ENCODE measurements at places on chromosomes 2 and 18. TPM values are rescaled to one million over a fixed set of nuclear protein-coding genes. Genes with fewer than 3 reads are reported as not detected.

DNA sequence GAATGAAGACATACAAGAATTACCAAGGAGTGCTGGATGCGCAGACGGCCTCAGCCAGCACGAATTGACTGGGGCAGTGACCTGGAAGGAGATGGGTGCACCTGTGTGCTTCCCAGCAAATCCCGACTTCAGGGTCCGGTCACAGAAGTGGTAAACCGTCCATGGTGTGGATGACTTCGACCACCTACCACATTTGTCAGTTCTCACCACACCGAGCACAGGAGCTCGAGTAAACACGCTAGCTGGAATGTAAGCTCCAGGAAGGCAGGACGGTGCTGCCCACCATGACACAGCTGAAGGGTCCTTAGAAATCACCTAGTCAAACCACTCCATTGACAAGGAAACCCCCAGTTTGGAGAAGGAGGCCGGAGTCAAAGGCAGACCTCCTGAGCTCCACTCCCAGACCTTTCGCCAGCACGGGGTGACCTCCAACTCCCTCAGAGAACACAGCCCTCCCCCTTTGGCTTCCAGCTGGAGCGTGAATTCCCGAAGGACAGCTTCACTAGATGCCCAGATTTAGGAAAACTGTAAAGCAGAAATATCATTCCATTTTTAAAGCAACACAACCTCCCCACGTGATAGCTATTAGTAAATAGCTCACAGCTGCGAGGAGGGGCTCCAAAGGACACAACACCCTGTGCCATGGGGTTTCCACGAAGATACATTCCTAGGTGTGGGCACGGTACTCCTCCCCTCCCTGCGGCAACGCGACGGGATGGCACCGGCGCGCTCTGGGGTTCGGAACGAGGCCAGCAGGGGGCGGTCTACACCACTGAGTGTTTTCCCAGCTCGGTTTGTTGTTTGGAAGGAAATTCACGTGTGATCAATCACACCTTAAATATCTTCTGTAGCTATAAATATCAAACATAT is 34.1 kb upstream of the GNAL start:
- H3K27me3 ChIP-seq = no peaks in the 10 kb centered on the region
- H3K36me3 ChIP-seq = no peaks in the 10 kb centered on the region
- H3K27ac ChIP-seq = no peak overlapping the region
- H3K4me3 ChIP-seq = no peak overlapping the region
- H3K4me1 ChIP-seq = no peaks in the 10 kb centered on the region
- peak; percentile 16 for DNase-seq

GRCh38 chr2:60416221-60417008 is 137.0 kb downstream of the BCL11A start:
- H3K27me3 ChIP-seq = no peaks in the 10 kb centered on the region
- no peak overlapping the region for H3K4me3 ChIP-seq
- no peaks in the 10 kb centered on the region for H3K36me3 ChIP-seq
- no peaks in the 10 kb centered on the region for H3K4me1 ChIP-seq
- DNase-seq = no peak

DNA sequence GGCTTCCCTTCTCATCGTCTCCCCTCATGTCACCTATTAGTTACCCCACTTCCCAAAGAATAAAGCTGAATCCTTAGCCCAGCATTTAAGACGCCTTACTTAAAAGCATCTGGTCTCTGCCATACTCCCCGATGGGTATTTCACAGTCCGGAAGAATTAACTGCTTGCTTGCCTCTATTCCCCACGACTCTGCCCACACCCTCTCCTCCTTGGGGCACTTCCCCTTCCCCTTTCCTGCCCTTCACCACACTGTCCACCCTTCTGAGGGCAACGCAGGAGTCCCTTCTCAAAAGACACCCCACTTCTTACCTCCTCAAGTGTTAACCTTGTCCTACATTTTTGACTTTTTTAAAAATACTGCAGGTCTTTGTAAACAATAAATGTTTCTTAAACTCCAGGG is 60.1 kb upstream of the RMP24 start:
- no peak for DNase-seq
- H3K27ac ChIP-seq = no peak overlapping the region
- H3K4me1 ChIP-seq = no peaks in the 10 kb centered on the region
- H3K36me3 ChIP-seq = no peaks in the 10 kb centered on the region
- no peak overlapping the region for H3K4me3 ChIP-seq
- no peaks in the 10 kb centered on the region for H3K27me3 ChIP-seq

- no peak overlapping the region for H3K27ac ChIP-seq
- no peak for DNase-seq
- H3K4me1 ChIP-seq = no peaks in the 10 kb centered on the region
- no peak overlapping the region for H3K4me3 ChIP-seq
These were observed 635.4 kb downstream of the EPHA4 start for GRCh38 chr2:220936641-220937197.

DNA sequence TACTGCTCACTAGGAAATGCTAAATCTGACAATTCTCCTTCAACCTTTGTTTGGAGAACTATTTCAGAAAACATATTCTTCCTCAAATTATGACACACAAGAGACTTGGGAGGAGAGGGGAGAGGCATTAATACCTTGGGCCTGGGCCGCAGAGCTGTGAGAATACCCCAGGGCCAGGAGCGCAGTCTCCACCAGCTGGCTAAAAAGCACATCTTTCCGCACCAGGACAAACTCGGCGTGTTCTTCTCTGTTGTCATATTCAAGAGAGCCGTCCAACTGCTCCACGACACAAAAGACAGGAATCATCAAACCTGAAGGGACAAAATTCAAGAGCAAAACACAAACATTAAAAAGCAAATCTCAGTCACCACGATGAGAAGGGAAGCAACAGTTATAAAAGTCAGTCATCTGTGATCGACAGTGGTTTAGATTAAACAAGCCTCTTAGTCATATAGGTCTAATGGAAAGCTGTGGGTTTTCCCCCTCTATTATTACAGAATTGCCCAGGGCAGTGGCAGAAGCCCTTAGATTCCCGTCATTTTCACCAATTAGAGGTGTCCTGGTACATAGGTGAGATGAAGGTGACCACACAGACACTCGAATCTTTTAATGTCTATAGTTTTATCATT is 24.4 kb downstream of the SATB2 start:
- H3K36me3 ChIP-seq = no peaks in the 10 kb centered on the region
- no peak for DNase-seq
- no peak overlapping the region for H3K4me3 ChIP-seq
- no peaks in the 10 kb centered on the region for H3K27me3 ChIP-seq

DNA sequence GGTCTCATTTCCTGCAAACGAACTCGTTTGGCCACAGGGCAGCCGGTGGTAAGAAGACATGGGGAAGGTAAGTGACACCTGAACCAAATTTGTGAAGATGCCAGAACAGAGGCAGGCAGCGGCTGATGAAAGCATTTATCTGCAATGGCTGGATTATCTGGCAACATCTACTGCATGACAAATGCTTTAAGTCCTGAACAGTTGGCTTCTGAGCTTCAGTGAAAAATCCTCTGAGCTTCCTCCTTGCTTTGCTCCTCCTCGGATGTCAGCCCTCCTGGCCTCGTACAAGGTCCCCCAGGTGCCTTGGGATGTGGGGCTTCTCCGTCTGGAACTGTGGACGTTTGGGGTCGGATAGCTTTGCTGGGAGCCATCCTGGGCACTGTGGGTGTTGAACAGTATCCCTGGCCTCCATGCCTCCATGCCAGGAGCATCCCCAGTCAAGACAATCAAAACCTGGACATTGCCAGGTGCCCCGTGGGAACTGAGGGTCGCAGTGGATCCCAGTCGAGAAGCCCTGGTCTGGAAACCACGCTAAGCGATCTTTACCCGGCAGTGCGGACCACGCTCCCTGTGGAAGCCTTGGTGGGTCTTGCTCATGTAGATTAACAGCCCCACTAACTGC is 49.3 kb downstream of the KCNG2 start:
- DNase-seq = no peak
- H3K4me1 ChIP-seq = no peaks in the 10 kb centered on the region
- no peaks in the 10 kb centered on the region for H3K36me3 ChIP-seq
- H3K4me3 ChIP-seq = no peak overlapping the region
- no peaks in the 10 kb centered on the region for H3K27me3 ChIP-seq
- no peak overlapping the region for H3K27ac ChIP-seq

The TNFAIP6 gene
- not detected for total RNA-seq

The DTNA gene
- total RNA-seq = 0.58 TPM

Data from CD4-positive, alpha-beta memory T cell (primary cell).